Urinary bladder (tissue), 4 donors: ENCODE measurements at places on chromosomes 6 and 20. TPM values are rescaled to one million over a fixed set of nuclear protein-coding genes. Genes with fewer than 3 reads are reported as not detected.

DNA sequence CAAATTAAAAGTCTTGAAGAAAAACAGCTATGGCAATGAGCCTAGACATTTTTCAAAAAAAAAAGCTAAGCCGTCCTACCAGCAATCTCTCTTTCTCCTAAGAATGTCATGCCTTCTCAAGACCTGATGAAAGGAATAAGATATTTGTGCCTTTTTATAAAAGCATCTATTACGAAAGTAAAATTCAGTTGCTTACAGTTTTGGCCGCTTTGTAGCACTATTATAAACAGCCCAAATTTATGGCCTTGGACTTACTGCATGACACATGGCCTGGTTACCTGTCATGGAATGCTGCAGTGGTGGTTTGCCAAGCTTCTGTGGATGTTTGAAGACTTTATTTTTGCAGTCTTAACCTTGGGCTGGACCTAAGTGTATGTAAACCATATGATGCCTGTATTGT, 22.2 kb upstream of the VAPB start:
- DNase-seq: no peak

DNA sequence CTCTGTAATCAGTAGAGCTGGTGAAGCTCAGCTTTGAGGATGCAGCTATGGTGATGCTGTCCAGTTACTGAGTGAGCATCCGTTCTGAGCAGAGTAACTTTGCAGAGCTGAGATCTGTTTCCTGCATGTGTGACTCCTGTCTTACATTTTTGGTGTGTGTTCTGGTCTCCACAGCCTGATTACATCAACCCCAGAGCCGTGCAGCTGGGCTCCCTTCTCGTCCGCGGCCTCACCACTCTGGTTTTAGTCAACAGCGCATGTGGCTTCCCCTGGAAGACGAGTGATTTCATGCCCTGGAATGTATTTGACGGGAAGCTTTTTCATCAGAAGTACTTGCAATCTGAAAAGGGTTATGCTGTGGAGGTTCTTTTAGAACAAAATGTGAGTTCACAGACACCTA, 81.6 kb downstream of the FAM120B start:
- no peak for DNase-seq

- DNase-seq: no peak
Observed at GRCh38 chr6:2165286-2165685, 80.1 kb downstream of the GMDS start.

Gene UBE3D
- 4.0 TPM for polyA plus RNA-seq

Gene NHLRC1
- polyA plus RNA-seq: 2.4 TPM

Gene PMEPA1
- polyA plus RNA-seq: 20.4 TPM

DNA sequence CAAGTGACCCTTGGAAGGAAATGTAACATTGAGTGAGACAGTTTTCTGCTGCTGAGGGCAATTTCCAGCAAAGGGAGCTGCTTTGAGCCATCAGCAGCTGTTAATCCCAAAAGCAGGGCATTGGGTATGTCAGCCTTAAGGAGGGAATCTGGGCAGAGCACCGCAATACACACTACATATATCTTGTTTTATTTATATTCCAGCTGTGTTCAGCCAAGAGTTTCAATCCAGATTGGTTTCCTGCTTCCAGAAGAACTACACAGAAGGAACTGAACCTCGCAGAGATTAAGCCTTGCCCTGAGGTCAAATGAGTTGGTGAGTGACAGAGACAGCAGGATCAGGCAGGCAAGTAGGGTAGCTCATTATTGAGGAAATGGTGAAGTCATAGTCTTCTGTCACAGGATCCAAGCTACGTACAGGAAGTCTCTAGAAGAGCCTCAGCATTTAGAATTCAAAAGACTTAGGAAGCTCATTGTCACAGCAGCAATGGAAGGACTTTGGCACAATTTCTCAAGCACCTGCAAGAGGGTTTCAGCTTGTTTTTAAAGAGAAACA, 109.9 kb upstream of the HEY2 start:
- DNase-seq: no peak

GRCh38 chr6:13294499-13295069, 33.8 kb downstream of the TBC1D7 start:
- no peak for DNase-seq
